ENCODE measurements at places on chromosomes 6 and 20.

- no peak for DNase-seq
Measured at GRCh38 chr6:89887452-89888137, 6.7 kb upstream of the GJA10 start.

DNA sequence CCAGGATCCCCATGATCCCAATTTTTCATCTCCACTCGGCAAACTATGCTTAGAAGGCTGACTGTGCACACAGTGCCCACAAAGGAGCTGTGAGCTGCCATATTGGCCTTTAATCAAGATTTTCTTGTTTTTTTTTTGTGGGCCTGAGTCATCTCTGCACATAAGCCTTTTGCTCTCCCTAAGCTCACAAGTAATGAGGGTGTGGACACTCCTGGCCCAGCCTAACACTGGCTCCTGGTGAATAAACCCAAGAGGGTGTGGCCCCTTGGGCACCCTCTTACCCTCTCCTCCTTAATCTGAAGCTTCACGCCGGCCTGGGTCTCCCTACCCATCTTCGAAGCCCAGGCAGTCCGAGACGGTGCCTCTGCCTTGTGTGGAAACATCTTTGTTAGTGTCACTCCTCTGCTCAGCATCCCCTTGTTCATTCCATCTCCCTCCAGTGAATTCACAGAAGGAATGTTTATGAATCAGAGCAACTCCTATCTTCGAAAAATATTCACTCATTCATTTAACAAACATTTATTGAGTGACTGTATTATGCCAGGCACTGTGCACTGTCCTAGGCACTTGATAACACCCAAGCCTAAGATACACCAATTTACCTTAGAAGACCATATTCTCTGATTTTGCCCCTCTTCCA, 22.2 kb upstream of the MRPS10 start:
- no peak for DNase-seq

DNA sequence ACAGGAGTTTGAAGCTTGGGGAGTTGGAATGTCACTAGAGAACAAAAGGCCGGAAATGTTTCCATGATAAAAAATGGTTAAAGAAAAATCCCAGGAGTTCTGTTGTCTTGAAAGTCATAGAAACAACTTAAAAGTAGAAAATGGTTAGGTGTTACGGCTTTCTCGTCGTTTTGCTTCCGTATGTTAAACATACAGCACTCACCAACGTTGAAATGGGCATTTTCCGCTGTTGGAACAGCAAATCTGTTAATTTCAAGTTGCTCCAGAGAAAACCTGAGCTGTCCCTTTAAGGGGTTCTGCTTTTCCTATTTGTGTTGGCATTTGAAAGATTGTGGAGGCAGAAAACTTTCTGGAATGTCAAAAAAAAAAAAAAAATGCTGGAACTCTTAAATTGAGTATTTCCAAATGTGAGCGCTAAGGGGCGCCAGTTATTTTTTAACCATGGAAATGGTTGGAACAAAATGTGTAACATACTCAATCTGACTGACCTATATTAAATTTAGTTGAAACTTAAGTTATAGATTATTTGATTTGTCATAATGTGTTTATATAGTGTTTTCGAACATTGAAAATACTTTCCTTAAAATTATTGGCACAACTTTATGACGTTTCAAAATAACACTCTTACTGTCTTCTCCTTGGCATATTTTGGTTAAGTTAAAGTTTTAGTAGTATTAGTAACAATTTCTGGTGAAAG, 2.2 kb downstream of the QKI start:
- DNase-seq = no peak

DNA sequence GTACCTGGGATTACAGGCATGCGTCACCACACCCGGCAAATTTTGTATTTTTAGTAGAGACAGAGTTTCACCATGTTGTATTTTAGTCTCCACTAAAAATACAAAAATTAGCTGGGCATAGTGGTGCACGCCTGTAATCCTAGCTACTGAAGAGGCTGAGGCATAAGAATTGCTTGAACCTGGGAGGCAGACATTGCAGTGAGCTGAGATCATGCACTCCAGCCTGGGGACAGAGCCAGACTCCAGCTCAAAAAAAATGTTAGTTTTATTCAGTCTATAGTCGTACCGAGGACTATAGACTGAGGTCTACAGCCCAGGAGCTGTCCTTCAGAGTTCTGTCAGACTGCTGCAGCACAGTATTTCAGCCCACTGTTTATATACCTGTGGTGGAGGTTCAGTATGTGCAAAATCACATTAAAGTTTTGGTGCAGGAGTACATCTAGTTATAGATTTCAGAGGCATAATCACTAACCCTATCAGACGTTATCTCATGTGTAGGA, 3.6 kb upstream of the CASP8AP2 start:
- DNase-seq = no peak

DNA sequence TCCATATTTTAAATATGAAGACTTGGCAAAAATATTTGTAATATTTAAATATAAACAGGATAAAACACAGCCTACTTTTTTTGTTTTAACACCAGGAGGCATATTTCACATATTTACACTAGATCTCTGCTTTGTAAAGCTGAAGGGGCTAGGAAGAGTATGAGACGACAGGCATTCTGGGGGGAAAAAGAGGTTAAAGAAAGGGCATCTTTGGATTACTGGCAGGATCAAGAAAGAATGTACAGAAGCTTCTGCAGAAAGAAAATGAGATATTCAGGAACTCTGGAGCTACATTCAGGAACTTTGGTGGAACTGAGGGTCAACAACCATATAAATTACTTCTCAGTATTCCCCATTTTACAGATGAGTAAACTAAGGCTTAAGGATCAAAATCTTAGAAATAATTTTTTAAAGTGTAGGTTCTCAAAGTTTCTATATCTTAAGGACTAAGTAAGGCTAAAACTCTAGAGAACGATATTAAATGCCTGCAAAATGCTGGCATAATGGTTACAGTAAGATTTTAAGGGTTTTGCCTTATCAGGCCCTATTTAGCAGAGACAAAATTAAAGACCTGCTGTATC, 156.5 kb downstream of the CDK19 start:
- DNase-seq = no peak

- DNase-seq = no peak
Measured at GRCh38 chr6:15387118-15387517, 141.2 kb downstream of the JARID2 start.
